ENCODE measurements at places on chromosomes 3 and 15. TPM values are rescaled to one million over a fixed set of nuclear protein-coding genes. Genes with fewer than 3 reads are reported as not detected.

DNA sequence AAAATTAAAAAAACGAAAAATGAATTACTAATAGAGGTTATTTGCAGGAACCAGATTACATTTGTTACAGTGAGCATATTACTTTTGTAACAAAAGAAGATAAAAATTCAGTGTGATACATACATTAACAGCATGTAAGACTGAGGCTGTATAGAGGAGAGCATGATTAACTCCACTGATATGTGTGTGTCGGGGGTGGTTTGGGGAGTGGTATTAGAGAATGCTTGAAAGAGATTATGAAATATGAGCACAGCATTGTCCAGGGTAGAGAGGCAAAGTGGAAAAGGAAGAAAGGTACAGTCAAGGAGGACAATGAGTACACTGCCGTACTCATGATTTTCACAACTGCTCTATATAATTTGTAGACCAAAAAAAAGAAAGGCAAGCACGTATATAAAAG is 62.9 kb upstream of the LRRFIP2 start:
- DNase-seq, result peak; percentile 26

The TRH gene
- not detected for total RNA-seq

The NR2E3 gene
- not detected for total RNA-seq

The HDC gene
- not detected for total RNA-seq

The RNF7 gene
- 166 TPM for total RNA-seq

GRCh38 chr3:37130984-37131859 is 43.2 kb downstream of the LRRFIP2 start:
- no peak for DNase-seq

- no peak for DNase-seq
Observed at GRCh38 chr15:57676585-57676984, 29.9 kb upstream of the POLR2M start.

DNA sequence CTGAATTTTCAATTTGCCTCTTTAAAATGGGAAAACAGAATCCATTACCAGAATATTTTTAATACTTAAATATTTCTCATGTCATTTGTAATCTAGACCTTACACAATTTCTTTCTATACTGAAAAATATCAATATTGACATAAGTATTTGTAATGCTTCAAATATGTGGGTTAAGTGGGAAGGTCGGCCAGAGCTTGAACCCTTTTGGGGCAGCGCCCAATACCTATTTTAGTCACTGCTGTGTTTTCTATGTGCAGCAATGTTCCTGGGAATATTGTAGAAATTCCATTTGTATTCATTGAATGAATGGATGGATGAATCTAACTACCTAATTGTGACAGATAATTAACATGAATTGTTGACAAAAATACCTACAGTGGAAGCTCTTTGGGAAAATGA is 459.7 kb upstream of the ZNF717 start:
- DNase-seq, result no peak

DNA sequence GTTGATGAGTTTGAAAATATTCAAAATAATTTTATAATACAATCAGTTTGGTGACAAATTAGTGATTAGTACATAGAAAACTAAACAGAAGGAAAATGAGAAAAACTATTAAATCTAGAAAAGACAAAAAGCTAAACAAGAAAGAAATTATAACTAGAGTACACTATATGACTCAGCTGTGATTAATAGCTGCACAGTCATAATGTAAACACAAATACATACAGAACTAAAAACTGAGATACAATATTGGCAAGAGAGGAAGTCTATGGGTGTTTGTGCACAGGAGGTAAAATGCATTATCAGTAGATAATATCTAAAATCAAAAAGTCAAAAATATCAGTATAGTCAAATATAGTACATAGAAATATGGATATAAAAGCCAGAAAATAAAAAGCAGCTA is 80.7 kb upstream of the PCSK6 start:
- no peak for DNase-seq

DNA sequence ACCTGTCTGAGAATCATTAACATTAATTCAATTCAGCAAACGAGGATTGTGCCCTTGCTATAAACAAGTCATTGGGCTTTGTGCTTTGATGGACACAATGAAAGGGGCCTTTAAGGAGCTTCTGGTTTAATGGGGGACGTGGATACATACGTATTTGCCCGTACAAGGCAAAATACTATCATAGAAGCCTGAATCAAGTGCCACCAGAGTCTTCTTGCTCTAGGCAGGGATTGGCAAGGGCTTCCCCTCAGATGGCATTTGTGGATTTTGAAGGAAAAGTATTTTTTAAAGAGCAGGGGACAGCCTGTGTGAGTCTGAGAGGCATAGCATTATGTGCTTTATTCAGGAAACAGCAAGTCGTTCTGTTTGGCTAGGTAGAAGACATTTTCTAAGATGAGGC is 83.7 kb upstream of the NEDD4 start:
- no peak for DNase-seq

GRCh38 chr15:90799639-90800170 is 68.7 kb upstream of the FURIN start:
- DNase-seq, result no peak
